Neural progenitor cell (in vitro differentiated cells): ENCODE measurements at places on chromosomes 4 and X. TPM values are rescaled to one million over a fixed set of nuclear protein-coding genes. Genes with fewer than 3 reads are reported as not detected.
A peak's percentile ranks its signal among the peaks of the same experiment; 100 is the strongest.

GRCh38 chrX:30343206-30343605 is 34.0 kb upstream of the NR0B1 start:
- DNase-seq = no peak

- DNase-seq = peak; percentile 2
Observed at GRCh38 chr4:75484190-75484589, 30.0 kb downstream of the RCHY1 start.

DNA sequence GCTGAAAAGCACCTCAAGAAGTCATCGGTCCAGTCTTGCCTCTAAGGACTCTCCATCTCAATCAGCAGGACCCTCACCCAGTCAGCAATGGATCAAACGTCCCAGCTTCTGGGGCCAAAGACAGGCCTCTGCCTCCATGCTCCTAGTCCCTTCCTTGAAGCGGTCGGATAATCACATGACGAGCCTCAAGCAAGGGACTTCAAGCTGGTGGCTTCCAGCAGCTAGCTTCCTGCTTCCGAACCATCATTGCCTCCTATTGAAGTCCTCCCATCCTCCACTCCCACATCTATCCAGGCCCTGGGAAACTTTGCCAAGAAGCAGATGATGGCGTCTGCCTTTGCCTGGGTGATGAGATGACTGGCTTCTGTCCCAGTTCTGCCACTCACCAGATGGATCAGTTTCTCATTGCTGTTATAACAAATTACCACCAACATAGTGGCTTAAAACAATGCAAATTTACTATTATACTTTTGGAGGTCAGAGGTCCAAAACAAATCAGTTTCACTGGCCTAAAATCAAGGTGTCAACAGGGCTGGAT is 135.2 kb upstream of the MAMLD1 start:
- no peak for DNase-seq

DNA sequence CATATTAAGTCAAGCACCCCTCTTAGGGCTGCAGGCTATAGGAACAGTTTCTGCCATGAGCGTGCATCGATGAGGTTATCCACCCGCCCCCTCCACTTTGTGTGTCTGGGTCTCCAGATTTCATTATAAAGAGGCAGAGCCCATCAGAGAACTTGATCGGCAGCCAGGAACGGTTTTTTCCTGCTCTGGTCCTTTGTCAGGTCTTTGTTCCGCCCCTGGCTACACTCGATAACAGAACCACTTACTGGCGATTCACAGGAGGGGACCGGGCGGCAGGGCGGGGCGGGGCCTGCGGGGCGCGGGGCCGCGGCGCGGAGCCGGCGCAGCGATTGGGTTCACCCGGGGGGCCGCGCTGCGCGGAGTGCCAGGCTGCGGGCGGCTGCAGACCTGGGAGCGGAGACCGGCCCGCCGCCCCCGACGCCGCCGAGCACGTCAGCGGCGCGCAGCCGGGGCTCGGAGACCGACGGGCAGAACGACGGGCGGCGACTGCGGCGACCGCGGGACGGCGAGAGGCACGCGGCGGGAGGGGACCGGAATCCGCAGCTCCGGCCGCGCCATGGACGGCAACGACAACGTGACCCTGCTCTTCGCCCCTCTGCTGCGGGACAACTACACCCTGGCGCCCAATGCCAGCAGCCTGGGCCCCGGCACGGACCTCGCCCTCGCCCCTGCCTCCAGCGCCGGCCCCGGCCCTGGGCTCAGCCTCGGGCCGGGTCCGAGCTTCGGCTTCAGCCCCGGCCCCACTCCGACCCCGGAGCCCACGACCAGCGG is at the start of gene SLC10A4:
SLC10A4 (plus strand) TSS at position 338 of the 771 bp plus-strand sequence; CDS start at position 557, 219 bp downstream.
- peak; percentile 73 for DNase-seq

DNA sequence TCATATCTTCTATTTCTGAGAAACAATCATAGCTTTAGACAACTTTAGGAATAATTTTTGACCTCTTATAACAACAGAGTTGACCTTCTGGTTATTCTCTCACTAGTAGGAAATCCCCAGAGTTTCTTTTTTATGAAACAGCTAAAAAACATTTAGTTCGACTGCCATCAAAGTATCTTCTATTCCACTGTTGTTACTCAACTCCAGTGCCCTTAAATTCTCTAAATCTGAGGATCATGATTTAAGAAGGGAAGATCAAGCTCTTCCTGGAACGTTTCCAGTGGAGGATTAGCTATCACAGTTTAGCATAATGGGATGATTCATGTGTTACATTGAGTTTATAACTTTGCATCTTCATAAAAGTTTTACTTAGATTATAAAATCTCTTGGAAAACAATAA is 134.9 kb upstream of the VEGFC start:
- DNase-seq = no peak

- DNase-seq = no peak
Observed at GRCh38 chr4:188372058-188372457, 232.8 kb downstream of the TRIML1 start.

DNA sequence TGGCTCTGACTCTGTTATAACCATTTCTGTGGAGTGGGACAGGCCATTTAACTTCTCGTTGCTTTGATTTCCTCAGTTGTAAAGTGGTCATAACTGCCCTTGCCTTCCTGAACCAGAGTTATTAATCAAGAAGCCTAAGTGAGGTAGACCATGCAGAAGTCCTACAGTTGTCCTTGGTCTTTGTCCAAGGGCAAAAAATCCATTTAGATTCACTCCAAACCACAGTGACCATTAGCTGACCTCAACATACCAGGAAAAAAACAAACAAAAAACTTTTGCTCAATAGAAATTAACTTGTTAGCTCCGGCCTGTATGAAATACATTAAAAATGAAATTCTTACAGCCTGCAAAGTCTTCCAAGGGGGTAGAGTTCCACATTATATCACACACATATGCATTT is 52.7 kb downstream of the TBC1D9 start:
- DNase-seq = no peak

DNA sequence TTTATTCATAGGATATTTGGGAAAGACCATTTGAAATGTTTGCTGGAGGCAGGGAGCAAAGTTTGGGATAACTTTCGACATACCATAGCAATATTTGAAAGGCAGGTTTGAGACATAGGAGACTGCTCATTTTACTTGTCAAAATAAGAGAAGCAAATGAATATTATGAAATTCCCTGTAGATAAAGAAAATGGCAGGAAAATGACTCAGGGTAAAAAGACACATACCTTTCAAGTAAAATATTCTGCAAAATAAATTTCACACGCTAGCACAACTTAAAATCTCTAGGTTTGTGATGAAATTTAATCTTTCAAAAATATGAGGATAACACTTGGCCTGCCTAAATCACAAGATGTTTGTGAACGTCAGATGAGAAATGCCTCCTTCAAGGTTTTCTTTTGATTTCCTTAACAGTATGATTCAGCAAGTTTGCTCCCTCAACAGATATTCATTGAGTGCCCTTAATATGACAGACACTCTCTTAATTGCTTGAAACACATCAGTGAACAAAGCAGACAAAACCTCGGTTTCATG is 6.6 kb downstream of the TMEM156 start:
- no peak for DNase-seq

GRCh38 chr4:136864604-136865185 is 667.6 kb downstream of the PCDH18 start:
- DNase-seq = peak; percentile 79

DNA sequence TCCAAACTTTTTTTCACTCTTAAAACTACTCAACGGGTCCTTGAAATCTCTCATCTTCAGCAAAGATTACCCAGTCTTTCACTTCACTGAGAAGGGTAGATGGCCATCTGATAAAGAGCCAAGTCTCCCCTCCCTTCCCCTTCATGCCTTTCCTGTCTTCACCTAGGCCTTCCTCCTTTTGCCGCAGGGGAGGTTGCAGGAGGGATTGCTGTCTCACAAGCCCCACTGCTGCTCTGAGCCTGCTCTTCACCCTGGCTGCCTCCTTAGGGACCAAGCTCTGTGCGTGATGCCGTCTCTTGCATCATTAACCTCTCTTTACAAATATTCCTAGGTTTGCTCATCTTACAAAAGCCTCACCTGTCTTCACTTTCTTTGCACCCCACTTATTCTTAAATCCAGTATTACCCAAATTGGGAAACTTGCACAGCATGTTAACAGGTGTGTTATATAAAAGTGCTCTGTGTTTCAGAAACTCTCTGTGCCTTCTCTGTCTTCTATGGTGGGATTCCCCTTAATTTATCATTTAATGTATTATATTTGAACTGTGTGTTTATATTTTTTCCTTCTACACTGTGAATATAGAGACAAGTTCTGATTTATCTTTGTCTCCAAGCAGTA is 3.8 kb downstream of the ZFX start:
- DNase-seq = peak; percentile 42

DNA sequence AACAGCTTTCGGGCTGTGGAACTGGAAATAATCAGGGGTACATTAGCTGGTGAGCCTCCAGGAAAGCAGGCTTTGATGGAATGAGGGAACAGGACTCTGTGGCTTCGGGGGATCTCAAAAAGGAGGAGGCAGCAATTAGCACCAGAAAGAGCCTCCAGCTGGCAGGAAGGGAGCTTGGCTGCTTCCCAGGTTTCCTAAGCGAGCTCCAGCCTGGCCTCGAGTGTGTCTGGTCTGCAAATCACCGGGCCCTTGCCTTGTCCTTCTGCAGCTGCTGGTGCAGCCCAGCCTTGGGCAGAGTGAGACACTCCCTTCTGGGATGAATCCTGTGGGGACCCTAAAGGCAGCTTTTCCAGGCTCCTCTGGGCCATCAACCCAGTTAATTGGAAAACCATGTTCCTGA is 10.7 kb upstream of the PDHA1 start:
- no peak for DNase-seq

- DNase-seq = no peak
Observed at GRCh38 chr4:1647432-1647831, 36.7 kb downstream of the FAM53A start.

- DNase-seq = no peak
Observed at GRCh38 chrX:110175696-110176095, 142.2 kb downstream of the AMMECR1 start.

GRCh38 chr4:54999003-54999402 is 126.4 kb downstream of the KDR start:
- DNase-seq = peak; percentile 24

DNA sequence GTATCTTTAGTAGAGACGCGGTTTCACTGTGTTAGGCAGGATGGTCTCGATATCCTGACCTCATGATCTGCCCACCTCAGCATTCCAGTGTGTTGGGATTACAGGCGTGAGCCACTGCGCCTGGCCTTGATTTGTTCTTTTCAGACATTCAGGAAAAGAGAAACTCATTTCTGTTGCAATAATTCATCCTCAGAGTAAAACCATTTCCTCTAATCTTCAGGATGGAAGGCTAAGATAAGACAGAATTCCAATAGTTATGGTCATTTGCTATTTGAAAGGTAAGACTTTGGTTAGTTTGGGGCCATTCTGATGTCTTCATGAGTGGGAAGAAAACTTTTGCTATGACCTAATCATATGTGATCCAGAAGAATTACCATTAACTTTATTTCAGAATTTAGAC is 83.0 kb downstream of the LRP2BP start:
- DNase-seq = no peak

- DNase-seq = no peak
Observed at GRCh38 chr4:159655547-159655946, 552.7 kb downstream of the RAPGEF2 start.

DNA sequence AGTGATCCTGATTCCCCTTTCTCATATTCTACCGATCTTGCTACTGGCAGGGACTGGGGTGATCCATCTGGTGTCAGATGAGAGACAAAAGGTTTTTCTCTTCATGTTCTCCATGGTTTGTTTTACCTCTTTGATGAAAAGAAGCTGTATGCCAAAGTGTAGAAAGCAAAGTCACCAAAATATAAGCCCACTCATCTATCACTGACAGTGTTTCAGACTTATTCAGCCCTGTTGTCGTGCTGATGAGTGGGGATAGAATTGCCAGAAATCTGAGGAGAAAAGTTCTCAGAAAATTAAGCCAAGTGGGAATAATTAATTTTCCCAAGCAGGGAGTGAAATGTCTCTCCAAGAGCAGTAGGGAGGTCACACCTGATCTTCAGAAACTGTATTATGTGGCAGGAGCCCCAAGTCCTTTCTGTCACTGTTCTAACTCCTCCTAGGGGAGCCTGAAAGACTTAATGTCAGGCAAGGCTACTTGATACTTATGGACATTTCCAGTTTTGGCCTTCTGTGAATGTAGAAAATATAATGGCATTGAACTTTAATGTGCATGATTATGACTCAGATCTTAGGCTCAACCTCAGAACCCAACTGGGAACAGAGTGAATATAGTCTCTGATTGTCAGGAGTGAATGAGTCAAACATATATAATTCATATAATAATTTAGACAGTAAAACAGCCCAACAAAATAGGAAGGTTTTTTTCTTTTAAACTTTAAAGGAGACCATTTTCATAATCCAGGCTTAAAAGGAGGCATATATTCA is 298.1 kb downstream of the ANKRD50 start:
- DNase-seq = no peak

- no peak for DNase-seq
Observed at GRCh38 chr4:8118035-8118434, 40.6 kb downstream of the ABLIM2 start.

DNA sequence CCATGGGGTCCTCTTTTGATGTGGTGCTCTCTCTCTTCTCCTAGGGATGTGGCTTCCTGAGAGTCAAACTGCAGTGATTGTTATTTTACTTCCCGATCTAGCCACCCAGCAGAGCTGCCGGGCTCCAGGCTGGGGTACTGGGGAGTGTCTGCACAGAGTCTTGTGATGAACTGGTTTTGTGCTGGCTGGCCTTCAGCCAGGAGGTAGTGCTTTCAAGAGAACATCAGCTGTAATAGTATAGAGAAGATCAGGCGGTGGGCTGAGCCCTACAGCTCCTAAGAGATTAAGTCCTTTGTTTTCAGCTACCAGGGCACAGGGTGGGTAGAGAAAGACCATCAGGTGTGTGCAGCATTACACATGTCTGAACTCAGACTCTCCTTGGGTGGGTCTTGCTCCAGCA is 59.0 kb upstream of the AGTR2 start:
- no peak for DNase-seq

GRCh38 chrX:133412246-133412645 is 3.0 kb downstream of the GPC4 start:
- peak; percentile 55 for DNase-seq

- peak; percentile 89 for DNase-seq
Observed at GRCh38 chrX:40094041-40094899, 3.5 kb downstream of the BCOR start.

The PAGE4 gene
- total RNA-seq = not detected in 2 replicates

The GLRA3 gene
- total RNA-seq = not detected in 2 replicates

The SPARCL1 gene
- total RNA-seq = 0.43 TPM in 1 of 2 replicates, not detected in the other

The GC gene
- not detected in 2 replicates for total RNA-seq

The PDZD4 gene
- total RNA-seq = 1.9 and 5.2 TPM in 2 replicates

The ENOPH1 gene
- total RNA-seq = 44.6 and 64.4 TPM in 2 replicates

The MGAT4D gene
- not detected in 2 replicates for total RNA-seq

The ZNF630 gene
- 2.1 and 2.4 TPM in 2 replicates for total RNA-seq

The CA5B gene
- 5.6 and 6.7 TPM in 2 replicates for total RNA-seq
